ENCODE measurements at places on chromosomes 11 and 22.

DNA sequence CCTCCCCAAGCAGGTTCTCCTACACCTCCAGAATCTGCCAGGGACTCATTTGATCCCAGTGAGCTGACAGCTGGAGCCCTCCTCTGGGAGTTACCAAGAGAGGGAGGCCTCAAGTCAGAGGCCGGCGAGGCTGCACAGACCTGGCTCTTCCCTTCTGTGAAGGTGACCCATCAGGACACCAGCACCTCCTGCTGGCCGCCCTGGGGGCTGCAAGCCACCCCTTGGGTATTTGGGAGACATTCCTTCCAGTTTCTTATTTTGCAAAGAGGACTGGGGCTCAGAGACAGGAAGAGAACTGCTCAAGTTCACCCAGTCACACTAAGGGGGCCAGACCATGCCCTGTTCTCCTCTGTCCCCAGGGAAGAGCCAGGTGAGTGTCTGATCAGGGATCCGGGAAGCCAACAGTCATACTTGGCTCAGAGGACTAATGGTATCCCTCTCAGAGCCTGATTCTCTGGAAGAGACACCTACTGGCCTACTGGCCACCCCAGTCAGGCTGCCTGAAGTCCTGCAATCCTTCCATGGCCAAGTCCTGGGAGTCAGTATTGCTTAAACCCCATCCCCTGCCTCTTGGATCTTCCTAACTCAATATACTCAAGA, 40.5 kb upstream of the RIC3 start:
- no peak for DNase-seq

GRCh38 chr11:129795089-129795488, 20.6 kb upstream of the TMEM45B start:
- no peak for DNase-seq

- DNase-seq: no peak
These were observed 48.8 kb downstream of the ENDOD1 start for GRCh38 chr11:95138448-95138847.

- no peak for DNase-seq
These were observed 23.3 kb downstream of the DGCR6L start for GRCh38 chr22:20296598-20296997.

DNA sequence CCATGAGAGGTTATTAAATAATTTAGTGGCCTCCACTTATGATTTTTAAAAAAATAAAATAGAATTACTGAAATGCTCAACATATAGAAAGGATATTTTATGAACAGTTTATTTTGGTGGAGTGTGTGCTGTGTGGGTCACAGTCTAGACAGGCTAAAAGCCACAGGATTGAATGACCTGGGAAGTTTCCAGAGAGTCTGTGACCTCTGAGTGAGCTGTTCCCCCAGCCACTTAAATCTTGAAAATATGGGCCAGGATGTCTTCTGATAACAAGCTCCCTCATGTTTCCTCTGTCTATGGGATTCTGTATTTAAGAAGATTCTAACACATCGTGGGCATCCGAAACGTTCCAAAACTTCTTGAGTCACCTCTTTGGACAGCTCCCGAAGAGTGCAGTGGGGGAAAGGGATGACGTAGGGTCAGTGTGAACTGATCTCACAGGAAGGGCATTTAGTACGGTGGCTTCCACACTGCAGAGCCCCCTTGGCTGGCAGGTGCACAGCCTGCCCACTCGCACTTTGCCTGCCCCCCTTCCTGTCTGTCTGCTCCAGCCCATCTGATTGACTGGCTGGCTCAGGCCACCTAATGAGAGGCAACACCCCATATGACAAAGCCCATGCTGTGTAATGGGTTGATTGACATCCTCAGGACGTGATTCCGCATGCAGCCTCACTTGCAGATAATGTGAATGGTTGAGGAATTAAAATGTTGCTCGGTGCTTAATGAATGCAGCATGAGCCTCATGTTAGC, 97.4 kb downstream of the NTM start:
- DNase-seq: no peak

GRCh38 chr11:43200031-43200430, 111.8 kb upstream of the API5 start:
- DNase-seq: no peak

- DNase-seq: no peak
These were observed 1337.8 kb downstream of the BRD1 start for GRCh38 chr22:48489551-48490499.

GRCh38 chr11:79794484-79795393, 353.9 kb upstream of the TENM4 start:
- DNase-seq: no peak

DNA sequence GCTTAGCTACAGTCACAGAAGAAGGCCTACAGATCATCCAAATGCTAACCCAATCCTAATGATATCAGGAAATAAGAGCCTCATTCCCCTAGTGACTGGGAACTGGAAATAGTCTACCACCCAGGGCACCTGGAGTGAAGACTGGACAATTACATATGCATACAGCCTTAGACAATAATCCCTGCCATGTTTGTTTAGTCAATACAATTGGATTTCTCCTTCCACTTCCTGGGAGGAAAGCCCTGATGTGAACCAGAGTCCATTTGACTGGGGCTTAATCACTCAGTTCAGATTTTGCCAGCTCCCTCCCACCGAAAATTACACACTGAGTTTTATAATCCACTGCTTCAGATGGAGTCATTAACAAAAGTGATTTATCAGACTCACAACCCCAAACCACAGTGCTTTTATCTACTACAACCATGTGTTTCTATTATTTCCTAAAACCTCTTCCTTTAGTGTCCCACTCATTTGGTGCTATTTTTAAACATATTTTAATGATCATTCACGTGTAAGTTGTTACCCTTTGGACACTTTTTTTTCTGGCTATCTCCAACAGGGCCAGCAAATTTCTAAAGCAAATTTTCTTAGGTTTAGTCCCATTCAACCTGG, 29.9 kb downstream of the CWF19L2 start:
- DNase-seq: no peak

DNA sequence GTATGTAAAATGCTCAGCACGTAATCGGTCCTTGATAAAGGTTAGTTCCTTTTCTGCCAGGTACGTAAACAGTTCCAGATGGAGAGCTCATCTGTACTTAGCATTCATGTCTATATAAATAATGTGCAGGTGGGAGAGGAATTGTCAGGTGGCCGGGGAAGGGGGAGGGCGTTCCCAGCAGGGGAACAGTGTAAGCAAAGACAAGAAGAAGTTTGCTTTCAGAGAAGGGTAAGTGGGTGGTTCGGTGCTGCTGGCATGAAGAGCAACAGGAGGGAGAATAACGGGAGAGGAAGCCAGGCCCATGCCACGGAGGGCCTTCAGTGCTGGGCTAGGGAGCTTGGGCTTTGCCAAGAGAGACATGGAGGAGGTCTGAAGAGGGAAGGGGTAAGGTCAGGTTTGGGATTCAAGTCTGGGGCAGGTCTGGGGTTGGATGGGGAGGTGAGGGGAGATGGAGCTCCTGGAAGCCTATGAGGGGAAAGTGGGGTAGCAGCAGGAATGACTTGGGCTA, 11.4 kb upstream of the WNT11 start:
- DNase-seq: no peak

DNA sequence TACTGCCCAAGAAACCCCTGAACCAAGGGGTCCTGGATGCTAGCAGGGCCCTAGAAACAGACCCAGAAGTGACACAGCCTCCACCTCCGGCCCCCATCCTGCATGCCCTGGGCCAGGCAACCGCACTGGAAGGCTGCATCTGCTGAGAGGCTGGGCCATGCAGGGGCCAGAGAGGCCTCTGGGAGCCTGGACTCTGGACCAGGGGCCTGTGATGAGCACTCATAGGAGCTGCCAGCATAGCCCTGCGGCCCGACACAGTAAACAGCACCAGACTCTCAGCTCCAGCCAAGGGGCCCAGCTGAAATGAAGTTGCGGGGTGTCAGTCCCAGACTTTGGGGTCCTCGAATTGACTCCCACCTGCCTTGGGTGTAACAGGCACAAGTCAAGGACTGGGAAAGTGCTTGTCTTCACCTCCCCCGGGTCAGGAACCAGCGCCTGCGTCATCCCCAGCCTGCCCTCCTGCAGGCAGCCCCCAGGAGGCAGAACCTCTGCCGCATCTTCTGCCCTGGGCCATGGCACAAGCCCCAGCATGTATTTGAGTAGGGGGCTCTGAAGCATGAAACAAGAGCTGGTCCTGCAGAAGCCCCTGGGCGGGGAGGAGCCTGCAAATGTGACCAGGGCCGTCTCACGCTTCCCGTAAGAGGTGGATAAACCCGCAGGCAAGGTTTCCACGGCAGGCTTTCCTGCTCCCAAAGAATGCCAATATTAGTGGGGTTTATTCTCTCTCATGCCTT, 25.2 kb upstream of the CCND1 start:
- DNase-seq: no peak

DNA sequence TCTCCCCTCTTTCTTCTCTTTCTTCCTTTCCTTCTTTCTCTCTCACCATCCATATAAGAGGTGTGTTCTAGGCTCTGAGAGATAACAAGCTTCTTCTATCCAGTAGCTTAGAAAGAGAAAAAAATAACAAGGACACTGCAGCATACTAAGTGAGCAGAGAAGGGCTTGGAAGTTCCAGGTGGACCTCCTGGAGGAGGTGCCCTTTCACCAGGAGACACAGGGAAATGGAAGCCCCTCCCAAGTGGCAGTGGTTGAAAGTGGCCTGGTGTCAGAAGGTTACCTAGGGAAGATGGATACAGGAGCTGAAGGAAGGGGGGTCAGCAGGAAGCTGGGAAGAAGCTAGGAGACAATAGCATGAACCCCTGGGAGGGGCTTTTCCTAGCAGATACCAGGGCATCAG, 5.5 kb downstream of the DCHS1 start:
- DNase-seq: no peak

GRCh38 chr22:26906464-26906863, 249.1 kb downstream of the MIAT start:
- no peak for DNase-seq

- DNase-seq: no peak
These were observed 42.5 kb upstream of the SUSD2 start for GRCh38 chr22:24138649-24139420.
